ENCODE measurements at places on chromosomes 2 and 18.

- no peak for DNase-seq
Observed at GRCh38 chr18:62566199-62566598, 43.4 kb downstream of the ZCCHC2 start.

GRCh38 chr2:106932644-106933043 is 46.7 kb upstream of the ST6GAL2 start:
- DNase-seq = no peak

- no peak for DNase-seq
Observed at GRCh38 chr2:69770193-69770702, 28.3 kb downstream of the ANXA4 start.

DNA sequence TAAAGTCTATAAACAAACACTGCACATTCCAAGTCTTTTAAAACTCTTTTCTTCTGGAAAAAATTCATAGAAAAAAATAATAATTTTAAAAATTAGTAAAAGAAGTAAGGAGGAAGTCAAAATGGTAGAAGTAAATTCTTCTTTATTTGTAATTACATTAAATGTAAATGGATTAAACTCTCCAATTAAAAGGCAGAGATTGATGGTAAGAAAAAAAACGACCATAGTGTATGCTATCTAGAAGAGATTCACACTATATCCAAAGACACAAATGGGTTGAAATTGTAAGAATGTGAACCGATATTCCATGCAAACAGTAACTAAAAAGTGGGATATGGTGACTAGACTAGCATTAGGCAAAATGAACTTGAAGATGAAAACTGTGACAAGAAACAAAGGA is 1196.1 kb upstream of the CDH2 start:
- DNase-seq = no peak

DNA sequence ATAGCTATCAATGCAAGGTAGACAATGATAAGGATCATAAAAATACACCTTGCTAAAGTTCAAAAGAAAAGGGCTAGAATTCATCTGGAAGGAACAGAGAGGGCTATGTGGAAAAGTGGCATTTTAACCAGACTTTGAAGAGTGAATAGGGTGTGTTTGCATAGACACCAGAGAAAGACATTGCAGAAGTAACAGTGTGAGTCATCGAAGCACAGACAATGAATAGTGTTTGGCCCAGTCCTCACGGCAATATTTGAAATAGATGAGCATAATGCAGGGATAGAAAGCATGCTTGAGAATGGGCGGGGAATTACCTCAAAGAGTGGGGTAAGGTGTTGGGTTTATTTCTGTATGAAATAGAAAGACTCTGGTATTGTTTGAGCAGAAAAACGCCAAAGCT is 24.2 kb downstream of the MYT1L start:
- no peak for DNase-seq

GRCh38 chr2:54629914-54630857 is 93.3 kb upstream of the EML6 start:
- DNase-seq = no peak

DNA sequence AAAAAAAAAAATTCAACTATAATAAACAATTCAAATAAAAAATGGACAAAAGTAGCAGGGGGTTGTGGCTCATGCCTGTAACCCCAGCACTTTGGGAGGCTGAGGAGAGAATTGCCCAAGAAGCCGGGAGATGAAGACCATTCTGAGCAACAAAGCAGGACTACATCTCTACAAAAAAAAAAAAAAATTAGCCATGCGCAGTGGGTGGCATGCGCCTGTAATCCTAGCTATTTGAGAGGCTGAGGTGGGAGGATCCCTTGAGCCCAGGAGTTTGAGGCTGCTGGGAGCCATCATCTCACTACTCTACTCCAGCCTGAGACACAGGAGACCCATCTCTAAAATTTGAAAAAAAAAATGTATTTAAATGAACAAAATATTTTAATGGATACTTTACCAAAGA is 4.4 kb upstream of the CACNB4 start:
- no peak for DNase-seq

DNA sequence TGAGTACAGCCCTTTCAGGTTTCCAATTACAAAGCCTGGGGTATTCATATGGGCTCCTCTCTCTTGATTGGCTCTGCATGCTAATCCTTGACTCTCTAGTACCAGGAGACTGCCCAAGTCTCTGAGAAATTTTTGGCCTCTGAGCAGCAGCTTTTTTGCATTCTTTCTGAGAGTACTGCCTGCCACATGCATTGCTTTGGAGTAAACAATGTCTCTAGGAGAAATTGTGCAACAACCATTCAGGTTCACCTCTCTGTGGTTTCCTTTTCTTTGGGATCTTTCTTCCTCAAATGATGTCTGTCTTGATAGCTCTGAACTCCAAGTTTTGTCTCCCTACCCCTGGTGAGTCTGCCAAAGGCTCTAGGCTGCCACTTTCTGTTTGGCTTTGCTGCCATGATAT is 115.8 kb upstream of the SETBP1 start:
- no peak for DNase-seq

DNA sequence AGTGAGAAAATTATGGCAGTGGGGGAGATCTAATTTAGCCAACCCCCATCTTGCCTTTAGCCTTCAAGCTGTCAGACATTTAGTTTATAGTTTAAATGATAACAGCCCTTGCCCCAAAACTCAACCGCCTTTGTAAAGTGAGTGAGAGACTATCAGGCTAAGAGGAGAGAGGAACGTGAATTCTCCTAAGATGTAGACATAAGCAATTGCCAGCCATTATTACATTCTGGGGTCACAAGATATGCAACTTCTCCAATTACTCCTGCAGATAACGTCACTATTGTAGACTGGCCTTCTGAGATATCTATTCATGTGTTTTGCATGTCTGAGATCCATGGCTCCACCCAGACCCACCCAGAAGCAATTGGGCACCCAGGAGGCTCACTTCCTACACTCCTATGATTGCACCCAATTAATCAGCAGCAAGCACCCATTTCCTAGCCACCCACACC is 307.3 kb downstream of the NBAS start:
- no peak for DNase-seq

DNA sequence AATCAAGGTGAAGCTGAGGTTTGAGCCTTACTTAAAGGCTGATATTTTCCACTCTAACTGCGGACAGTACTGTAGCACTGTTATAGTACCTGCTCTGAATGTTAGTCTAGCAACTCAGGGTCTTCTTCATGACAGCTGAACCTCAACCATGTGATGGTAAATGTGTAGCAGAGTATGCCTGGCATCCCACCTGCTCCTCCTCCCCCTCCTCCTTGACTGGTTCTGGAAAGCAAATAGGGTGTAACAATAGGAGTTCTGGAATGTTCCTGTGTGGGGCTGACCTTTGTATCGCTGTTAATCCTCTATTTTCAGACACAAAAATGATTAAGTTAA is 447 bp upstream of the CCL20 start:
- DNase-seq = no peak

DNA sequence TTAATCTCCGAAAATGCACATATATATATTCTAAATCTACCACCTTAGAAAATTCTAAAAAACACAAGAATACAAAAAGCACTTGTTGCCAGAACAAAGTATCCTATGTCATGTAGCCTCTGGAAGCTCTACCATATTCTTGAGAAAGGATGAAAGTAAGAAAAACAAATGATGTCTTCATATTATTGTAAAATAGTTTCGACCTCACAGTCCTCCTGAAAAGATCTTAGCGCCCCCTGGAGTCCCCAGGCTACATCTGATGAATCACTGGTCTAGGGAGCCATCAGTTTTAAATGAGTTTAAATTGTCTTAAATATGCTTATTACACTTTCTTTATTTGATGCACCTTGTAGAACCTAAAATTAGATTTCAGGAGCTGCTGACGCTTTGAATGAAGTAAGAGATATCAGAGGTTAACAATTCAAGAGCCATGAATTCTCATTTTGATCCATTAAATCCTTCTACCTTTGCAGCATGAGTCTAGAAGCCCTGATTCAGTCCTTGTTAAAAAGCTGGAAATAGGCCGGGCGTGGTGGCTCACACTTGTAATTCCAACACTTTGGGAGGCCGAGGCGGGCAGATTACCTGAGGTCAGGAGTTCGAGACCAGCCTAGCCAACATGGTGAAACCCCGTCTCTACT is 138.8 kb downstream of the MCFD2 start:
- peak; percentile 16 for DNase-seq

DNA sequence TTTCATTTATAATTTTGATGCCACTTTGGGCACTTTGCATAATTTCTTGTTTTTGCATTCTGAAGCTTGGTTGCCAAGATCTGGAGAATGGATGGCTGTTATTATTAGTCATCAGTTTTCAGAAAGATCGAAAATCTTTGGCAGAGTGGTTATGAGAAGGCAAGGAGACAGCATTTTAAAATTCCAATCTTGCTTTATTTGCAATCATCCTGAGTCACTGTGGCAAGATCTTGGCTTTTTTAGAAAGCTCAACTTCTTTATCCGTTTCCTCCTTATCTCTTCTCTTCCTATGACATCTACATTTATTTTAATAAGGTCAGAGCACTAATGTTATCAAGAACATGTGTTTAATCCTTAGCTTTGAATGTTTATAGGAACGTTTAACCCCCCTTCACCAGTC is 31.1 kb upstream of the EIF2AK3 start:
- no peak for DNase-seq

DNA sequence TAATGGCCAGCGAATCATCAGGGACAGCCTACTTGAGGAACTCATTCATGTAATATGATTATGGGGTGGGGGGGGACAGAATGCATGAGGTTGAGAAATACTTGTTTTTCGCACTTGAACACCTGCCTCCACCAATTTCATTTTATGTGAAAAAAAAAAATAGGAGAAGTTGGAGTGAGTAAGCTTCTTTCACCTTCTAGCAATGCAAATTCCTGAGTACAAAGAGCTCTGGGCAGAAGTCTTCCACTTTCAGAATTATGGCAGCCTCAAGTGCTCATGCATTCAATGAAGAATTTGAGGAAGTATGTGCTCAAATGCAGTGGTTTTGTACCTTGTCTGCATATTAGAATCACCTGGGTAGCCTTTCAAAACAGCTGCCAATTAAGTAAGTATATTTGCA is 40.1 kb upstream of the GPD2 start:
- DNase-seq = no peak

DNA sequence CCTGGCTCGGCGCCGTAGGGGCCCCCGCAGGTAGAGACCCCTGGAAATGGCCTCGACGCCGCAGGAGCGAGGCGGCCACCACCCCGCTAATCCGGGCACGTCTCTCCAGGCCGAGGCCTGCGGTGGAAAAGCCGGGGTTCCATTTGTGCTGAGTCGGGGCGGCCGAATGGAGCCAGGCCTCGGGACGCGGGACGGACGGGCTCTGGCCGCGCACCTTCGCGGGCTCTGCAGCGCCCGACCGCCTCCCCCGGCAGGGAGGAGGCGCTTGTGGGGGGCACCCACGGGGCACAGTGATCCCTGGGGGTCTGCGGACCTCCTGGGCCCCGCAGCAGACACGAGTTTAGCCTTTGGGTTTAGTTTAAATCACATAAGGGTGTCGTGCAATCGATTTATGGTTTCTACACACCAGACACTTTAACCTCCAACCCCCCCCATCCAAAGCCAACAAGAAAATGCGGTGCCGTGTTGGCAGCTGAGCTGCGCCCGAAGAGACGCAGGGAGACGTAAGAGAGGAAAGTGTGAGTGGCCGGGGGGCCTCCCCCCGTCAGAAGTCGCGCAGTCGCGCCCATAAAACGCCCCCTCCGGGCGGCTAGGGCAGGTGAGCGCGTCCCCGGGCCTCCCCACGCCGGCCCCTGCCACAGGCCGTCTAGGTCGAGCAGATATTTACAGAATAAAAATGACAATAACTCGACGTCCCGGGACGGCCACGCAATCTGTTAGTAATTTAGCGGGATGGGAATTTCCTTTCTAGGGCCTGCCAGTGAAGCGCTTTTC is 1.0 kb upstream of the NFATC1 start:
- DNase-seq = peak; percentile 45

DNA sequence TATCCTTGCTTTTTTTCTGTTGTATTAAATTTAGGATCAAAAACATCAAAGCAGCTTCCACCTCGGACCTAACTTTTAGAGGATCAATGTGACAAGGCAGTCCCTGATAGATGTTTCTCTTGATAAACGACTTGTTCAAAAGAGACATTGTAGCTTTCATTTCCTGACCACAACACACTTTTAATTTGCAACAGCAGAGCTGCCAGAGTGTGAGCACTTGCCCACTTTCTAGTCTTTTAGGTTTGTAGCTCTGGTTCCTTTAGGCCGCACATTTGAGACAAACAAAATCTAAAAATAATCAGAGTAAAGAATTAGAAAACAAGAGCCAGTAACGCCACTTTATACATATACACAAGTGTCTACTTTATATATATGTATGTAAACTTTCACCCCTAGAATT is 3.1 kb downstream of the FIGN start:
- no peak for DNase-seq

GRCh38 chr2:133787207-133787606 is 218.9 kb upstream of the NCKAP5 start:
- no peak for DNase-seq

DNA sequence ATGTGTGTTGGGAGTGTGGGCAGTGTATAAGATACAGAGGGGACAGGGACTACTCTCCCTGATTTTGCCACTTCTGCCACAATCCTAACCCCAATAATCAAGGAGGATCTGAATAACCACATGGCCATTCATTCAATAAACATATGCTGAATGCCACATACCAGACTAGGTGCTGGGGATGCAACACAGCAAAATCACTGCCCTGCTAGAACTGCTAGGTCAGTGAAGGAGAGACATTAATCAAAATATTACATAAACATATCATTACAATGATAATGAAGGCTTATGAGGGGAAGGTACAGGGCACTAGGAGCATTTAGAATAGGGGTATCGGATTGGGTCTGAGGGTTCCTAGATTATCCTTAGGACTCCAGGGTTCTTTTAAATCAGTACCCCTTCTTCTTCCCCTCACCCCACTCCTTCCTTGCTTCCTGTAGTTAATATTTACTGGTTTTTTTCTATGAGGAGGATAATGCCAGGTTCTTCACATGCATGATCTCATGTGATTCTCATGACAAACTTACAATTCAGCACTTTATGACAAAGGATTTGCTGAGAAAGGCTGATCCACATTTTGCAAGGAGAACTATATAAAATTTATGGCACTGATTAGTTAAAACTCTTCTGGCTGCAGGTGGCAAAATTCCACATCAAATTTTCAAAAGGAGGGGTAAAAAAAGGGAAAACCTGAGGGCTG is 56.4 kb upstream of the PCBP1 start:
- no peak for DNase-seq

DNA sequence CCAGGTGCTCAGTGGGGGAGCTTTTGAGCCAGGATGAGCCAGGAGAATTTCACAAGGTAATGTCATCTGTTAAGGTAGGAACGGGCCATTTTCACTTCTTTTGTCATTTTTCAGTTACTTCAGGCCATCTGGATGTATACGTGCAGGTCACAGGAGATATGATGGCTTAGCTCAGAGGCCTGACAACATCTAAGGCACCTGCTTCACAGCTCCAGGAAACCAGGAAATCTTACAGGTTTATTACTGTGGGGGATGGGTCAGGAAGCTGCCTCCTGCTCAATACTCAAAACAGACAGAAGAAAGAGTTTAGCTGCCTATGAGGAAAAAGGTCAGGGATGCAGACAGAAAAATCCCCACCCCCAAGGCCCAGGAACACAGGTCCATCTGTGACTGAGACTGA is 364.3 kb upstream of the LRP1B start:
- no peak for DNase-seq

GRCh38 chr18:46099463-46099862 is 1.4 kb upstream of the ATP5F1A start:
- no peak for DNase-seq

GRCh38 chr18:75276818-75277609 is 66.4 kb downstream of the TSHZ1 start:
- DNase-seq = no peak
